Stimulated activated CD4-positive, alpha-beta T cell treated with anti-CD3 and anti-CD28 coated beads, Interleukin-4, amount 100 ng/mL, for 24 hours (primary cell): ENCODE measurements at places on chromosomes 1 and 21.

GRCh38 chr1:95181096-95181495 is 52.9 kb upstream of the RWDD3 start:
- no peak for DNase-seq

DNA sequence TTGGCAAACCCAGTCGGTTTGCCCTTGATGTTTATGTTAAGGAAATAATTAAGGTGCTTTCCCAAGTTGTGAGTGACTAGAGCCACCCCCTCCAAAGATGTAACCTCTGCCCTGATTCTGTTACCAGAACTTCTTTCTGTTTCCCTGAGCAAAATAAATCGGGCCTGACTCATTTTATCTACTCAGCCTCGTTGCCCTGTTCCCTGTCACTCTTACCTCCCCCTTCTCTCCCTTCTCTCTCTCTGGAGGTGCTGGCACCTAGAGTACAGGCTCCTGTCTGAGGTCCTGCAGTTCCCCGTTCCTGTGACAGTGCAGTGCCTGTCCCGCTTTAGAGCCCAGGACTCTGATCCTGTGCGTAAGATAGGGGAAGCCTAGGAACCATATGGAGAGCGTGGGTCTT is 35.4 kb downstream of the CXADR start:
- DNase-seq, result no peak

DNA sequence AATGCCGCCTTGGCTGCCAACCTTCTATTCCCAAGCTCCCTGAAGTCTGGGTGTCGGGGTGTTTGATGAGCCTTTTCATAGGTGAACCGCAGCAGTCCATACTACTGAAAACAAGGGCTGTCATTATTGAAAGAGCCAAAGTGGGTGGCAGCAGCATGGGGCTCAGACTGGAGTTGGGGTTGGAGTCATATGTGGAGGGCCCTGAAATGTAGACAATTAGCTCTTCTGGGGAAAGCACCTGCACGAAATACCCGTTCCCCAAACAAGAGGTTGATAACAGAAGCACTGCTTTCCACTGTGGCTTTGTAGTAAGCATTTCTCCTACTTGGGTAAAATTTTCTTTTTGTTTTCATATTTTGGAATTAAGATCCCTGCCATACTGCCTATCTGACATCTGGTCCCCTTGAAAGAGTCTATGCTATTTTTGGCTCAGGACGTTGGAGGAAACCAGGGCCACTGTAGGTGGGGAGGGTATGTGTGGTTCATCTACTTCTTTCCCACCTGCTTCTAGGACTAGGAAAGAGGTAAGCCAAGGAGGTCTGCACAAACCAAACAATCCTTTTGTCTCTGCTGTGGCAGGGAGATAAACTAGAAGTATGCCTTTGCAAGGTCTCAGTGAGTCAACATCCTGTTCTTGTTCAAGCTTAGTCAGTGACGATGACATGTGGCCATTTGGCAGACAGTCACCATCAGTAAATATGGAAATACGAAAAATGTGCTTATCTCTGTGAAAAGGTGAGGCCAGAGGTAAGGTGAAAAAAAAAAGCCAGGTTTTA is 197.0 kb upstream of the UBE2U start:
- no peak for DNase-seq

- no peak for DNase-seq
Observed at GRCh38 chr1:174812656-174813055, 187.1 kb upstream of the CACYBP start.

DNA sequence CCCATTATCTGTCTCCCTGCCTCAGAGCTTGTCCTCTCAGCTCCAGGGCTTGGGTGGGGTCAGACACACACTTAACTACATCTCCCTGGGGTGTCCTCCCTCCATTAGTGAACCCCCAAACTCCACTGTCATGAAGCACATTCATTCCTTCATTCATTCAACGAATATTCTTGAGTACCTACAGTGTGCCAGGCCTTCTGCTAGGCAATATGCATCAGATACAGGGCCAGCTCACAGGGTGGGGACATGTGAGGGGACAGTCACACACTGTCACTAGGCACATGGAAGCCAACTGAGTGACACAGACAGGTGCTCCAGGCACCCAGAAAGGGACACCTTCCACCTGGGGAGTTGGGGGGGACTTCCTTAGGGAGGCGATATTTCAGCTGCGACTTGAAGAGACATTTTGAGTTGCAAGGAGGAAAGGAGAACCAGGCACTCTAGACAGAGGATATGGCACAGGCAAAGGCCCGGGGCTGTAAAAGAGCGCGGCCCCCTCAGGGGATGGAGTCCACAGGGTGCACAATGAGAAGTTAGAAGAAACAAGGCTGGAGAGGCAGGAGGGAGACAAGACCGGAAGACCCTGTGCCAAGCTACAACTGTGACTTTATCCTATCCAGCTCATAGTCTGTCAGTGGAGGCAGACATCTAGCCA is 8.7 kb upstream of the S100A8 start:
- no peak for DNase-seq

GRCh38 chr1:77347646-77348045 is 65.8 kb downstream of the AK5 start:
- DNase-seq, result peak; percentile 11

DNA sequence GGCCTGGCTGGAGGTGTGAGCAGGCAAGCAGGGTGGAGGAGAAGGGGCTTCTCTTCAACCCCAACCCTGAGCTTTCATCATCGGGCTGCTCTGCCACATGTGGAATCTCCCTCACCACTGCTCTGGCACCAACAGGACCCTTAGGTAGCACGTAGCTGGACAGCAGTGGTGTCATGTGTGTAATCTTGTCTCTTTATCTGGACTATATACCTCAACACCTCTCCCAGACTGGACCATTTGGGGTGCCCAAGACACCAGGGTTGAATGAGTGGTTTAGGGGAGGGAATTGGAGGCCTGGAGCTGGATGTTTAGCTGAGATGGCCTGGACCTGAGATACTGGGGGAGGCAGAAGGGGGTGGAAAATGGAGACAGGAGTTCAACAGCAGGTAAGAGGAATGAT is 63.0 kb downstream of the UBE2T start:
- DNase-seq, result no peak

DNA sequence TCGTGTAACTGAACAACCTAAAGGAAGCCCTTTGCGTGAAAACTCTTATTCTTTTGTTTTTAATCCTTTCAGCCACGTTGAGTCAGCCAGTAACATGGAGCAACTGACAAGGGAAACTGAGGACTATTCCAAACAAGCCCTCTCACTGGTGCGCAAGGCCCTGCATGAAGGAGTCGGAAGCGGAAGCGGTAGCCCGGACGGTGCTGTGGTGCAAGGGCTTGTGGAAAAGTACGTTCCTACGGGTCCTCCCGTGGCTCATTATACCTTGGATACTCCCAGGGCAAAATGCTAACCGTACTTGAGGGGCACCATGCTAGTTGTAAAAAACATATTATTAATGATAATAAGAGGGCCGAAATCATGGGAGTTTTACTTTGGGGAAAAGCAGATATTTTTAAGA is 49.4 kb downstream of the LAMC2 start:
- DNase-seq, result no peak

- DNase-seq, result no peak
Observed at GRCh38 chr1:238652346-238652968, 733.9 kb upstream of the CHRM3 start.

GRCh38 chr1:30798389-30799232 is 41.0 kb upstream of the LAPTM5 start:
- no peak for DNase-seq

DNA sequence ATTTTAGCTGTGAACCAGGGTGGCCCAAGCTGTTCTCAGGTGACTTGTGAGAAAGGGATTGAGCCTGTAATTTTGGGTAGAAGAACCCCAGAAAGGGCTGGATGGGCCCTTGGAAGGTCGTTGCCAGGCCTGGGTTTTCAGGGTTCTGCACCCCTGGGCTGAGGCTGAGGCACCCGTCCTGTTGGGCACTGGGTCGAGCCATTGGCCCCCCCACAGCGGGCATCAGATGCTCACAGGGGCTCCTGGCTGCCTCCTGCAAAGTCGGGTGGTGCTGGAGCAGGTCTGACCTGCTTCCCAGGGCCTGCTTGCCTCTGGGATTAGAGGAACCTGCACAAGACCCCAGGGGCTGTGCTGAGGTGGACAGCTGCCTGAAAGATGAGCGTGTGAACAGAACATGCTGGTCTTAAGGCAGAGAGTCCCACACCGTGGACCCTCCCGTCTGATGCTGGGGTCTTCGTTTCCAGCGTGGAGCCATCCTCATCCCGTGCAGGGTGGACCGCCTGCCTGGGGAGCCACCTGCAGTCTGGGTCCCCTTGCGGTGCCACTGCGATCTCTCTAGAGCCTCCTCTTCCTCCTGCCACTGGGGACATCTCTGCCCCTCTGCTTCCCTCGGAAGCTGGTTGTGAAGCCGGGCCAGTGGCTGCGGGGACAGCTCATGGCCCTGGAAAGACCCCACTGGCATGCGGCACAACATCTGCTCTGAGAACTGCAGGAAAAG is 1.7 kb upstream of the TRPM2 start:
- no peak for DNase-seq

GRCh38 chr1:6854166-6854565 is 68.9 kb downstream of the CAMTA1 start:
- no peak for DNase-seq

GRCh38 chr1:43978551-43979260 is at the start of gene B4GALT2:
Gene B4GALT2 (plus strand): TSS chr1:43979210. CDS start chr1:43981161, 1,951 bp downstream.
- peak; percentile 24 for DNase-seq

- DNase-seq, result no peak
Observed at GRCh38 chr1:230807029-230807428, 59.8 kb downstream of the CAPN9 start.

DNA sequence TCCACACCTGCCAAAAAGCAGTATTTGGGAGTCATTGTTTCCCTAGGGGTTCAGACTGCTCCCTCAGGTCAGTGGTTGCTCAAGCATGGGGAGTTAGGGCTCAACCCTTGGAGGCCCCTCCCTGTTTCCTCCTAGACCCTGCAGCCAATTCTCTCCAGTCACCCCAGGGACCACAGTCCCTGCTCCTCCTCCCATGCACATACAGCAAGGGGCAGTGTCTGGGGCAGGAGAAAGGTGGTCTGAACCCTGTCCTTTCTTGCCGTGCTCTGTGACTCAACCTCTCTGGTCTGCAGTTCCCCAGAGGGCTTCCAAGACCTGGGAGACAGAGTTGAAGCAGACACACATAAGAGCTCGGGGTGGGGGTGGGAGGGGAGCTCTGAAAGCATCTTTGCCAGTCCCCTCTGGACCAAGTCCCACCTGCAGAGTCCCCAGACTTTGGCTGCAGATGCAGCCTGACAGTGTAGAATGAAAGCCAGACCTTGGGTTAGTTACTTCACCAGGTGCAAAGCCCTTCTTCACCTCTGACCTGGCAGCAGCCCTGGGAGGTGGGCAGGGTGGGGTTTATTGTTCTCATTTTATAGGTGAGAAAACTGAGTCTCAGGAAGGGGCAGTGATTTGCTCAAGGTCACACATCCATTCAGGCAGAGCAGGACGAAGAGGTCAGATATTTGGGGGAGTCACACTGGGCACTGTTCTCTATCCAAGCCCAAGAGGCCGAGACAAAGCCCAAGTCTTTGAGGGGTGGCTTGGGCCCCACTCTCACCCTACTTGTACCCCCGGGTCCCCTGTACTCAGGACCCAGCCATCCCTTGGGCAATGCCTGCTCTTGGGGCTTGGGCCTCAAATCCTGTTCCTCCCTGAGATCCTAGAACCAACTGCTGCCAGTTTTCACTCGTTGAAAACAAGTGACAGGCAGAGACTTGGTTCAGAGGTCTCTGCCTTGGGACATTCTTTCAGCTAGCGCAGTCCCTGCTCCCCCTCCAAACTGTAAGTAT is 748 bp downstream of the PDZK1IP1 start:
- DNase-seq, result no peak

DNA sequence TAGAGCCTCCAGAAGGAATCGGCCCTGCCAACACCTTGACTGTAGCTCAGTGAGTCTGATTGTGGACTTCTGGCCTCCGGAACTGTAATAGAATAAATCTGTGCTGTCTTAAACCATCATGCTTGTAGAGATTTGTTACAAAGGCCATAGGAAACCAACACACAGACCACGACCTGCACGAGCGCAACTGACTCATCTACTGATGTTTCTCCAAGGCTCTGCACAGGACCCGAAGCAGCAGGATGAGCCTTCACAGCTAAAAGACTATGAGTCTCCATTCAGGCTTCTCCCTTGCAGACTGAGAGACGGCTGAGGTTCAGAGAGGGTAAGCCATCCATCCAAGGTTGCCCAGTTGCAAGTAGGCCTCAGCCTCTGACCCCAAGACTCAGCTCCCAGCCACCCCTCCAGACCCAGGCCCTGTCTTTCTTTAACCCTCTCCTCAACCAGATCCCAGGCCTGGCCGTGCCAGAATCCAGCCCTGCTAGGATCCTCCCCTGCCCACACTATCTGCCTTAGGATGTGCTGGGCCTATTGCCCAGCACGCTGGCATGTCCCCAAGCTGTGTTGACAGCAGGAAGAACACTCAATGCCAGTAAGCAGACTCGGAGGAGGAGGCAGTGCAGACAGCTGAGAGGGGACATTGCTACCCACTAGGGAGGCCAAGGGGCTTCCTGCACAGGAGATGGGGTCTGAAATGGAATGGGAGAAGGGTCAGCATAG is 109.0 kb downstream of the HMGB4 start:
- DNase-seq, result no peak

- no peak for DNase-seq
Observed at GRCh38 chr1:186154651-186155050, 220.4 kb downstream of the TPR start.
